ENCODE measurements at places on chromosomes 13 and 19.

DNA sequence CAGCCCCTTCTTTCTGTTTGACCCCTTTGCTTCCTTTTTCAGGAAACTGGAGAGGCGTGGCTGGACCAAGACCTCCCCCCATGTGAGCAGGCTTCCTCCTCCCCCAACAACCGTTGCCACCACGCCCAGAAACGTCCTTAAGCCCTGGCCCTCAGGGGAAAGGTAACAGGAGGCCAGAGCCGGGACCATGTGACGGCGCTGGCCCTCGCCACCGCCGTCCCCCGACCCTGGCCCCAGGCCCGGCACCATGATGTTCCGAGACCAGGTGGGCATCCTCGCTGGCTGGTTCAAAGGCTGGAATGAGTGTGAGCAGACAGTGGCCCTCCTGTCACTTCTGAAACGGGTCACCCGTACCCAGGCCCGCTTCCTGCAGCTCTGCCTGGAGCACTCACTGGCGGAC lies 14.4 kb downstream of the SAMD4B start:
- DNase-seq: no peak

- DNase-seq: no peak
Observed at GRCh38 chr19:42175952-42176648, 41.4 kb downstream of the DEDD2 start.

DNA sequence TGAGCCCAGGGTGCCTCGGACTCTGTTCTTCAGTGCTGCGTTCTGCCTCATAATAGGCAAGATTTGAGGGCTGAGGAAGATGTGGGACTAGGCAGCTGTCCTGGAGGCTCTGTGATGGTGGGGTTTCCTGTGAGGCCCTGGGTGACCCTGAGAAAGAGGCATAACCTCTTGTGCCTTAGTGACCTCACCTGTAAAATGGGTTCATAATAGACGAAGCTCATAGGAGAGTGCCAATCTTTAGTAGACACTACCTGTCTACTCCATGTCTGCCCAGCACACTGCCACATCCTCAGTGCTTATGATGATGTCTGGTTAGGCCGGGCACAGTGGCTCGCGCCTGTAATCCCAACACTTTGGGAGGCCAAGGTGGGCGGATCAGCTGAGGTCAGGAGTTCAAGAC lies 23.4 kb downstream of the RRAS start:
- no peak for DNase-seq

DNA sequence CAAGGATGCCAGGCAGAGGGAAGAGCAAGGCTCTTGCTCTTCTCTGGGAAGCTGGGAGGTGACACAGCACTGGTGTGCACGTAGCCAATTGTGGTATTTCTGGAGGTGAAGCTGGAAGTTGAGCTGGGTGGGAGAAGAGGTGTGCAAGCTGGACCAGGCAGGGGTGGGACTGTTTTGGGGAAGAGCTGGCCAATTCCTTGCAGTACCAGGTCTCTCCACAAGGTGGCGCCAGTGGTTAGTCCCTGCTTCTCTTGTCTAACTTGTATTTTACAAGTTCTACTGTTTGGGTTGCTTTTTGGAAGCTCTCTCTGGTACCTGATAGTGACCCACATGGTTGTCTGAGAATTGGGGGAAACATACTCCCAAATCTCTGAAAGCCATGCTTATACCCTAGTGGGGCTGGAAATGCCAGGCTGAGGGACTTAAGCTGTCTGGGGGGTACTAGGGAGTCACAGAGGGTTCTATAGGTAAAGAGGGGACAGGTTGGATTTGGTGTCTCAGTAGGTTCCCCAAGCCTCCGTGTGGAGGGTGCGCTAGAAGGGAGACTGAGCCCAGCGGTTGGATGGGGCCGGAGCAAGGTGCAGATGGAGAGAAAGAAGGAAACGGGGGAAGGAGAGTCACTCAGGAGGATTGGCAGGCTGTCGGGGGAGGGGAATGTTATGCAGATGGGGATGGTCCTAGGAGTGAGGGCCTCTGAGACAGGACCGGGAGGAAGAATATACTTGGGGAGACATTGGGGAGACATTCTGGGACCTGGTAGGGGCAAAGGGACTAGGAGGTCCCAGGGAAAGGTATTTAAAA lies 3.0 kb downstream of the HPN start:
- peak; percentile 57 for DNase-seq

DNA sequence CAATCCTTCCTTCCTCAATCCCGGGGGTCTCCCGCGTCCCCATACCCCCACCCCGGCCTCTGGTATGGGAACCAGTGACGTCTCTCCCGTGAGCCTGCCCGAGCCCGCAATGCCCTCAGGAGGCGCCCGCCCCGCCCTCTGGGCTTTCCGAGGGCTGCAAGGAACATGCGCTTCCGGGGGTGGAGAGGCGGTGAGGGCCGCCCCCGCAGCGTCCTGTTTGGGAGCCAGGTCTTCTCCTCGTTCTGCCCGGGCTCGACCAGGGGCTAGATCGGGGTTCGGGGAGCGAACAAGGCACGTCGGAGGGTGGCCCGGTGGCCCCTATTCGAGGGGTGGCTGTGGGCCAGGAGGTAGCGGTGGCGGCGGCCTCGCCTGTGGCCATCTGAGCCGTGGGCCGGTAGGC lies 6.6 kb upstream of the TEX101 start:
- DNase-seq: no peak

DNA sequence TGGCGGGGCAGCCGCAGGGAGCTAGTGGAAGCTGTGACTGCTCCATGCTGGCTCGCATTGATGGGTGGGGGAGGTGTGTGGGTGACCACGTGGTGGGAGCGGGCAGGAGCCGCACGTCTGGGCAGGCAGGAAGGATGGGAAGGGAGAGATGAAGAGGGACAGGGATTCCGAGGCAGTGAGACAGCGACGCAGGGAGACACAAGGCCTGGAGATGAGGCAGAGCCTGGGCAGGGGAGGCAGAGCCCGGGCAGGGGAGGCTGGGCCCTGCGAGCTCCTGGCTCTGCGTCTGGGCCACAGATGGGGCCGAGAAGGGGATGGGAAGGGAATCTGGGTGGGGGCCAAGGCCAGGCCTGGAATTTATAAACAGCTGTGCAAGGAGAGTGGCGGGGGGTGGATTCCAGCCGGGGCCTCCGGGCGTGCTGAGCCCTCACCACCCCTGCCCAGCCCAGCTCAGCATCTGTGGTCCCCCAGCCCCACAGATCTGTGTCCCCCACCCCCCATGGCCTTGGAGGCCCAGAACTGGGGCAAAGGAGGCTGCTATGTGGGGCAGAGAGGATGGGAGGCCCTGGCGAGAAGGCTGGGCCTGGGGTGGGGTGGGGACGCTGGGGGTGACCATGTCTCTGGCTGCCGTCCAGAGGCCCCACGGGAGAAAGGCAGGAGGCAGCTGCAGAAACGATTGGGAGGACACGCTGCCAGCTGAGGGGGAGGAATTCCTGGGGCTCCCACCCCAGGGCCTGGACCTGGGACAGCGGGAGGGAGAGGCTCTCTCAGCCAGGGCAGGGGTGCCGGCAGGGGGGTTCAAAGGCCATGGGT lies 6.0 kb downstream of the EHD2 start:
- DNase-seq: no peak

DNA sequence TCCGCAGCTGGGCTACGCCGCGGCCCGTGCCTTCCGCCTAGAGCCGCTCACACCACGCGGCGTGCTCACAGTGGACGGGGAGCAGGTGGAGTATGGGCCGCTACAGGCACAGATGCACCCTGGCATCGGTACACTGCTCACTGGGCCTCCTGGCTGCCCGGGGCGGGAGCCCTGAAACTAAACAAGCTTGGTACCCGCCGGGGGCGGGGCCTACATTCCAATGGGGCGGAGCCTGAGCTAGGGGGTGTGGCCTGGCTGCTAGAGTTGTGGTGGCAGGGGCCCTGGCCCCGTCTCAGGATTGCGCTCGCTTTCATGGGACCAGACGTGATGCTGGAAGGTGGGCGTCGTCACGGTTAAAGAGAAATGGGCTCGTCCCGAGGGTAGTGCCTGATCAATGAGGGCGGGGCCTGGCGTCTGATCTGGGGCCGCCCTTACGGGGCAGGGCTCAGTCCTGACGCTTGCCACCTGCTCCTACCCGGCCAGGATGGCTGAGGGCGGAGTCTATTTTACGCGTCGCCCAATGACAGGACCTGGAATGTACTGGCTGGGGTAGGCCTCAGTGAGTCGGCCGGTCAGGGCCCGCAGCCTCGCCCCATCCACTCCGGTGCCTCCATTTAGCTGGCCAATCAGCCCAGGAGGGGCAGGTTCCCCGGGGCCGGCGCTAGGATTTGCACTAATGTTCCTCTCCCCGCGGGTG lies 7.4 kb downstream of the DBP start:
- no peak for DNase-seq

DNA sequence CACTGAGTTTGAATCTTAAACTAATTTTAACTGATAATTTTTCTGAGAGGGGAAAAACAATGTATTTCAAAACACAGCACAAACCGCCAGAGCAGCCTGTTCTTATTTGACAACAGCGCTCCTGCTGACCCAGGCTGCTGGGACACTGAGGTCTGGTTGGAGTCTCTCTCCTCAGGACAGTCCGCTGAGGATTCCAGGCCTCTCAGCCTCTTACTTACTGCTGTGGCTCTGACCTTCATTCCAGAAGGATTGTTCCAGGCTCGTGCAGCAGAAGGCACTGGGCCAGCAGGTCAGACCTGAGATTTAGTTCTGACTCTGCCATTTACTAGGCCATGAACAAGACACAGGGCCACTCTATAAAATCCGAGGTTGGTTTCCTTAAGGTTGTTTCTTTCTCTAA lies 393.6 kb downstream of the TDRD3 start:
- no peak for DNase-seq

DNA sequence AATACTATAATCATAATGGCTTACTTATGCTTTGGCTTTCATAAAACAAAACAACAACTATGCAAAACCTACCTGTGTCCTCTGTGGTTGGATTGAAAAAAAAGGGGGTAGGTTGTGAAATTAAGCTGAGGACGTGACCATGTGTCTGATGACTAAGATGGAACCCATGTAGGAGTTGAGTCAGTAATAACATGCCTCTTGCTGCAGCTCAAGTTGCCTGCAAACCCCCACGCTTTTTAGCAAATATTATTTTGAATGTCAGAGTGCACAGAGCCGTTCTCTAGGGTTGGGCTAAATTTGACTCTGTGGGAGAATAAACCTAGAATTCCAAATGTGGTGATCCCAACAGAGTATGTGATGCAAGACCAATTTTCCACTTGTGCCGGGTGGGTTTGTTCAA lies 209.3 kb downstream of the KCNRG start:
- DNase-seq: no peak

- no peak for DNase-seq
Observed at GRCh38 chr19:5292453-5292821, 48.2 kb downstream of the PTPRS start.

- no peak for DNase-seq
Observed at GRCh38 chr13:45800485-45800884, 51.1 kb downstream of the SIAH3 start.

GRCh38 chr13:98285852-98286594 lies 109.0 kb upstream of the RNF113B start:
- no peak for DNase-seq

- DNase-seq: no peak
Observed at GRCh38 chr13:20188667-20189553, 3.8 kb downstream of the GJB2 start.

DNA sequence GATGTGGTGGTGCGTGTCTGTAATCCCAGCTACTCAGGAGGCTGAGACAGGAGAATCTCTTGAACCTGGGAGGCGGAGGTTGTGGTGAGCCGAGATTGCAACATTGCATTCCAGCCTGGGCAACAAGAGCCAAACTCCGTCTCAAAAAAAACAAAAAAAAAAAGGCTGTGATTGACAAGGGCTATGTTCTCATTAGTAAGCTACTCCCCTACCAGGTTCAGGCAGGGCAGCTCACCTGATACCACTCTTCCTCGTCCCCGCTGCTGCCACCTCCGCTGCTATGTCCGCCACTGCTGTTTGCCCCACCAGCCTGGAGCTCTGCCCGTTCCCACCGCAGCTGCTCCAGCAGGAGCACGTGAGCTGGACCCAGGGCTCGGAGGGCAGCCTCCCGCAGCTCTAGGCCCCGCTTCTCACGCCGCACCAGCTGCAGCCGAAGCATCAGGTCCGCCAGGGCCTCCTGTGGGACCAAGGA lies 9.4 kb downstream of the USHBP1 start:
- DNase-seq: no peak

GRCh38 chr13:70408865-70409264 lies 300.6 kb upstream of the KLHL1 start:
- no peak for DNase-seq

GRCh38 chr13:51308781-51309180 lies 30.7 kb upstream of the SERPINE3 start:
- no peak for DNase-seq

- DNase-seq: no peak
Observed at GRCh38 chr19:45076851-45077730, 813 bp upstream of the ZNF296 start.

DNA sequence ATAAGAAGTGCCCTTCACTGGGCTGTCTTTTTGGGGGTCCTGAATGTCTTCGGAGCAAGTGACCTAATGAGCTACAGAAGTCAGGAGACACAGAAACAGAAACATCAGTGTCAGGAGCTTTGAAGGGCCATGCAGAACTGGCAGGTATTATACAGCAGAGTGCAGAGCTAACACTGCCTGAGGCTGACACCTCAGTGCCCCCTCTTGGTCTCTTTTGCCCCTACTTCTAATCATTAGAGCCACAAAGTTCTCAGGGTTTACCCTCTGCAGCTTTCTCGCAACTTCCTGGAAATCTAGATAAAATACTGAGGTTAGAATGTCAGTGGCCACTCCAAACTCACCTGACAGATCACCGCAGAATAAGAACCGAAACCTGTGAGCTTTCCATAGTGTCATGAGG lies 172.7 kb downstream of the B3GLCT start:
- DNase-seq: no peak

DNA sequence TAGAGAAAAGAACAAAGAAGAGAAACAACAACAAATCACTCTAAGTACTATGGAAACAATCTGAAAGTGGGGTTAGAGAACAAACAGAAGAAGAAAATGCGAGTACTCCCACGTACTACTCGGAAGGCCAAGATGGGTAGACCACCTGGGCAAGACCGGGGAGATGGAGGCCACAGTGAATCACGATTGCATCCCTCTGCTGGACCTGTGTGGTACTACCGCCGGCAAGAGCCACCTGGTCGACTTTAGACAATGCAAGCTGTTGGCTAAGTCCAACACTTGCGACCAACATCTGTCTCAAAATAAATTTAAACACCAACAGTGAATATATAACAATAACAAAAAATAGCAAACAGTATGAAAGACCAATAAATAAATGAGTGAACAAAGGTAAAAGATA lies 45.5 kb upstream of the ZNF91 start:
- DNase-seq: no peak

GRCh38 chr13:95896301-95896700 lies 156.9 kb downstream of the UGGT2 start:
- DNase-seq: no peak

GRCh38 chr13:83221813-83222241 lies 660.4 kb downstream of the SLITRK1 start:
- no peak for DNase-seq
